ENCODE measurements at places on chromosomes 13 and 19.

- no peak for DNase-seq
Observed at GRCh38 chr13:26762745-26763345, 2.3 kb upstream of the GPR12 start.

DNA sequence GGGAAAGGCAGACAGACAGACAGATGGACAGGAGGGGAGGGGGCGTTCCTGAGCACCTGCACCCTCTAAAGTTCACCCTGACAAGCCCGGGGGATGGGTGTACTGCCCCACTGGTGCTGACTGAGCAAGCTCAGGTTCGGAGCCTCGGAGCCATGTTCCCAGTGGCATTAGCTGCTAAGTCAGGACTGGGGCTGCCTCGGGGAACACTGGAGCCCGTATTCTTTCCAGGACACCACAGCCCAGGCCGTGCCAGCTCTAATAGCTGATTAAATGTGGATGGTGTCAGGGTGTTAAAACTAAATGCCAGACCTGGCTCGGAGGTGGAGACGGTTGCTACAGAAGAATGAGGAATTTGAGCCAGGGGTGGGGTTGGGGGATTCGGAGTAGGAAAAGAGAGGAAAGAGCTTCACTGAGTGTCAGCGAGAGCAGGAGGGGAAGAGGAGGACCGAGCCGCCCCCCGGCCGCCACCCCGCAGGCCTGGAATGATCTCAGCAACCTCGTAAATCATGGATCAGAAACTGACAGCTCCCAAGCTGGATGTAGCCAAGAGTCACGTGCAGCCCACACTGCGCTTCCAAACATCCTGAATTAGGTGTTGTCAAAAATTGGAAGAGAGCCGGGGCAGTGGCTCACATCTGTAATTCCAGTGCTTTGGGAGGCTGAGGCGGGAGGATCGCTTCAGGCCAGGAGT is 10.4 kb downstream of the MAP2K2 start:
- DNase-seq: no peak

- no peak for DNase-seq
Observed at GRCh38 chr13:108629181-108629752, at the start of gene MYO16. Gene MYO16 (plus strand): TSS chr13:108629611. CDS start chr13:108629845, 234 bp downstream.

DNA sequence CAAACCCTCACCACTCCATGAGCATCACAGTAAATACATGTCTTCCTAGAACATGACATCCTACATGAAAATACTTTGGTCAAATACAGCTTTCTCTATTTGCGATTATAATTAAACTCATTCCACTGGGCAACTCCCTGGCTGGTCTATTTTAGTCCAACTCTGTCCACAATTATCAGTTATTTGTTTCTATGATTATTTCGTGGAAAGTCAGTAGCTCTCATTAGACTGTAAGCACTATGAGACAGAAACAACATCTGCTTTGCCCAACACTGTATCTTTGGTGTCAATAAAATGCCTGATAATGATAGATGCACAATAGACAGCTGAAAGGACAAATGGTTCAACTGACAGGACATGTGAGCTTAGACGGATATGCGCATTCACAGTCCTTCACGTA is 292.0 kb downstream of the KLF12 start:
- DNase-seq: no peak

GRCh38 chr19:32653599-32653915 is 21.4 kb downstream of the ANKRD27 start:
- no peak for DNase-seq

DNA sequence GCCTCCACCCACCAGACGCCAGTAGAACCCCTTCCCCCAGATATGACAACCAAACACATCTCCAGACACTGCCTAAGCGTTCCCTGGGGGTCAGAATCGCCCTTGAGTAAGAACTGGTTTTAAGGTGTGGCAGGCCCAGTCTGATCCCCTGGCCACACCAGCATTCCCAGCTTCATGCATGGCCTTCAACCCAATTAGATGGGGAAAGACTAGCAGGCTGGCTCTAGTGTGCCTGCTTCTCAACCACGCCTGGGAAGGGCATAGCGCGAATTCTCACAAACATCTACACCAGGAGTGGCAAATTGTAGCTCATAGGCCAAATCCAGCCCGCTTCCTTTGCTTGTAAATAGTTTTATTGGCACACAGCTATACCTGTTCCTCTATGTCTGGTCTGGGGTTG is 13.6 kb downstream of the HAUS8 start:
- DNase-seq: no peak

GRCh38 chr13:107937848-107938247 is 277.5 kb downstream of the LIG4 start:
- no peak for DNase-seq

DNA sequence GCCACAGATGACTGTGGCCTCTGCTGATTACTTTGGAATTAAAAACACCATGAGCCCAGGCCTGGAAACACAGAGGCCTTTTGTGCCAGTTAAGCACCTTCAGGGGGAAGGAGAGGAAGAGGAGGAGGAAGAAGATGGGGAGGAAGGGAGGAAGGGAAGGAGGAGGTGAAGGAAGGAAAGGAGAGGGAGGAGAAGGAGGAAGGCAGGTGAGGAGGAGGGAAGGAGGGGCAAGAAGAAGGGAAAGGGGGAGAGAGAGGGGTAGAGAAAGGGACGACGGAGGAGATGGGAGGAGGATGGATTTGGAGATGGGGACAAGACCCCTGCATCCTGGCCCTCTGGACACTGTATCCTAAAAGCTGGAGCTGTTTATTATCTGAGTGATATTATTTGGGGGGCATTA is 231.0 kb downstream of the UQCRFS1 start:
- no peak for DNase-seq

GRCh38 chr19:44924243-44924725 is 9.9 kb downstream of the APOC1 start:
- DNase-seq: no peak

DNA sequence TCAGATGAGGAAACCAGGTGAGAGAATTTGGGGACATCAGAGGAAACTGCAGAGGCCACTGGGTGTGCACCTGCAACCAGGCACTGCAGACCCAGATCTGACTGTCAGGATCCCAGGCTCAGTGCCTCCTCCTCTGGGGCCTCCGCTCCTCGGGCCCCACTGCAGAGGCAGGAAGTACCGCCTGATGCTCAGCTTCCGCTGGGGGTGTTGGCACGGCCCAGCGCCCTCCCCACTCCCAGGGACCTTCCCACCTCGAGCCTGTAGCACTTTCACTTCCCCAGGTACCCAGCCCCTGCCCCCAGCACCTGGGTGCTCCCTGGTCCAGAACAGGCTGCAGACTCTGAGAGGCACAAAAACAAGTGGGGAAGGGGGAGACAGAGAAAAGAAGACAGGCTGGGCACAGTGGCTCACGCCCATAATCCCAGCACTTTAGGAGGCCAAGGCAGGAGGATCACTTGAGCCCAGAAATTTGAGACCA is 1.4 kb upstream of the CD37 start:
- no peak for DNase-seq

DNA sequence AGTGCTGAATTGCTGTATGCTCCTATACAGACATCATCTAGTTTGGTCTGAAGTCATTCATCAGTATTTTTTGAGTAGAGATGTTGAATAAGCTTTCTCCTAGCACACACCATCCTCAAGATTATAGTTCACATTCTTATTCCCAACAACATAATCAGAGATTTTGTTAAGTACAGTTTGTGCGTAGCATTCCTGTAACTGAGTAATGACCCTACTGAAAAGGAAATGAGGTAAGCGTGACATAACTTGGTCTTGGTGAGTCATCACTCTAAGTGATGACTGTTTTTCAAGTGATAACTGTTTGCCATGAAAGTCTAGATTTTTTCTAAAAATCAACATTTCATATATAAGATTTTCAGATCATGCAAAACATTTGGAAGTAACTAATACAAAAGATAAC is 18.5 kb upstream of the FAM216B start:
- no peak for DNase-seq

DNA sequence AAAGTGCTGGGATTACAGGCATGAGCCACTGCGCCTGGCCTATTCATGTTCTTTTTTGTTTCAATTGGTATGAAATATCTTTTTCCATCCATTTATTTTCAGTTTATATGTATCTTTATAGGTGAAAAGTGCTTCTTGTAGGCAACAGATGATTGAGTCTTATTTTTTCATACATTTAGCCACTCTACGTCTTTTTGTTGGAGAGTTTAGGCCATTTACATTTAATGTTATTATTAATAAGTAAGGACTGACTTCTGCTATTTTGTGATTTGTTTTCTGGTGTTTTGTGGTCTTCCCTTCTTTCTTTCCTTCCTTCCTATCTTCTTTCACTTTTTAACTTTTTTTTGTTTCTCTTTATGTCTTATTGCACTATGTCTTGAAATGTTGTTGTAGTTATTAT is 16.7 kb upstream of the KBTBD7 start:
- no peak for DNase-seq

DNA sequence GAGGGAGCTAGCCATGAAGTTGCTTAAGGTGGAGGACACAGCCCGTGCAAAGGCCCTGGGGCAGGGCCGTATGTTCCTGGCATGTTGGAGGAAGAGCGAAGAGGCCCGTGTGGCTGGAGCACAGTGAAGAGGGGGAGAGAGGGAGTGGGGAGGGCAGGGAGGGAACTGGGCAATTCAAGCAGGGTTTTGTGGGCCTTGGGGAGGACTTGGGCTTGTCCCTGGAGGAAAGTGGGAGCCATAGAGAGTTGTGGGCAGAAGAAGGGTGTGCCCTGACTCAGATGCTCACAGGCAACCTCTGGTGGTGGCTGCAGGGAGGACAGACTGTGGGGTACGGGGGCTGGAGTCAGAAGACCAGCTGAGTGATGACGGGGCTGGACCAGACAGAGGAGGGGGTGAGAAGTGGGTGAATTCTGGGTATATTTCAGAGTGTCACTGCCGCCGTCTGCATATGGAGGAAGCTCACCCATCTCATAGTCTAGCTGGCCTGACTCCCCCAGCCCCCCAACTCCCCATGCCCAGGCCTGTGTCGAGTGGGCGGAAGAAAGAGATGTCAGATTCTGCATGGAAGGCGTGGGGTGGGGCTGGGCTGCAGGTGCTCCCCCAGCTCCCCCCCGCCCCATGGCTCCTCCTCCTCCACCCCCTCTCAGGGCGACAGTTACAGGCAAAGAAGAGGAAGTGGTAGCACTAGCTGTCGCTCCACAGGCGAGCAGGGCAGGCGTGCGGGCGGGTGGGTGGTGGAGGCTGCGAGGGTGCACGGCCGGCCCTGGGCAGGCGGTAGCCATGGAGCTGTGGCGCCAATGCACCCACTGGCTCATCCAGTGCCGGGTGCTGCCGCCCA is at the start of gene VAV1:
TSS of gene VAV1 (plus strand) at position 681 of the 838 bp plus-strand sequence. CDS start at position 781, 100 bp downstream.
- DNase-seq: peak; percentile 79

DNA sequence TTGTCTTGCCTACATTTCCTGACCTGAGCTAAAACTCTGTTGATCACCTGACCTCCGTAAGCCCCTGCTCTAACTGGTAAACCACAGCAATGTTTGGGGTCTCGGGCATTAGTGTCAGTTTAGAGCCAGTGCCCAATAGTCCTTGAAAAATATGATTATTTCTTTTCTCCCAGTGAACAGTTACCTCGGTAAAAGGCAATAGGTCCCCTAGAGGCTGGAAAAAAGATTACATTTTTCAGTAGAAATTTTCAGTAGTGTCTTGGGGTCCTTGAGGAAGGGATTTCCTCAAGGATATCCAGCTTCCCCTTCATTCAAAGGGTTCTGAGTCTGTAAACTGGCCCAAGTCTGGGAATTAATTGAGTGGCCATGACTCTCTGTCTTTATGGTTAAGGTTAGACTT is 177.5 kb downstream of the SLC7A1 start:
- no peak for DNase-seq

DNA sequence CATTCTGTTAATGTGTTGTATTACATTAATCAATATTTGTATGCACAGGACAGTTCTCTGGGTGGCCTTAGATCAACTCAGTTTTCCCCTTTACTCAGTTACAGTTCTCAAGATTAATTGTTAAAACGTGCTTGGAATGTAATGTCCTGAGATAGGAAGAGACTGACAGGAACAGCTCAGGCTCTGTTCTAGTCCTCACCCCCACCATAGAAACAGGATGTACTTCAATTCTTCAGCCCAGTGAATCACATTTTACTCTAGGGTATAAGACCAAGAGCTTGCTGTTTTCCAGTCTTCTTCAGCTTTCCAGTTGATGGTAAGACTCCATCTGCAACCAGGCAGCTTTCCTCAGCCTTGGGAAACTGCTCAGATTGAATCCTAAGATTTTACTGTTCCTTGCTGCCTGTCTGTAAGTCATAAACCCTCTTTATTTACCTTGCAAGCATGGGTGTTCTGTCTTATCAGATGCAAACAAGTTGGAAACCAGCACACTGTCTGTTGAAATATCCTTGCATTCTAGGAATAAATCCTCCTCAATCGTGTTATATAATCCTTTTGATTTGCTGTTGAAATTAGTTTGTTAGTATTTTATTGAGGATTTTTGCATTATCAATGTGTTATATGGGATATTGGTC is 836.9 kb upstream of the PCDH9 start:
- DNase-seq: no peak

DNA sequence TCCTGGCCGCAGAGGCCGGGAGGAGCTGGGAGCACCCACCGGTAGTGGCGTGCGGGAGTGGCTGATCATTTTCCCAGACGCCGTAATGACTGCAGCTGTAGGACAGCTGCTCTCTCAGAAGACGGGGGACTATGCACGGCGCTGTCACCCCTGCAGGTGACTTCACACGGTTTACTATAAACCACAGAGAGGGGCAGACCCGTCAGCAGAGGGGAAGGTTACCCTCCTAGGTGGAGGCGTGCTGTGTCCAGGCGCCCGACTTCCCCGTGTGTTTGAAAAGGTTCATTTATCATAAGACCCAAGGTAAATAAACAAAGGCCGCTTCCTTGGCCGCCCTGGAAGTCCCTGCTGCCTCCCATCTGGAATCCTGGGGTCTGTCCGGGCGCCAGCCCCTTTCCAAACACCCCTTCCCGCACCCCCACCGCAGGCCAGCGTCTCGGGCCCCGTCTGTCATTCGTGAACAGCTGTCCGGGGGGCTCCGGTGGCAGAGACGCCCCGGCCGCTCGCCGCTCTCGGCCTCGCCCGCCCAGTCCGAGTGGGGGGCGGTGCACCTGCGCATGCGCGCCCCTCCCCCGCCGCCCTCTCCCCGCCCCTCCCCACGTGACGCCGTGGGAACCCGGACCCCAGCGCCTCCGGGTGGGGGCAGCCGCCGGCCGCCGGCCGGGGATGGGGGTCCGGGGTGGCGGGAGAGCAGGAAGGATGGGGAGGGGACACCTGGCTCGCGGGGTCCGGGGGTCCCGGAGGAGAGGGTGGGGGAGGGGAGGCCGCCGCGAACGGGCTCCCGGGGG is 915 bp downstream of the SHC2 start:
- no peak for DNase-seq

- no peak for DNase-seq
Observed at GRCh38 chr13:71217827-71218226, 649.2 kb downstream of the DACH1 start.

GRCh38 chr13:44402899-44403445 is 29.3 kb downstream of the SERP2 start:
- no peak for DNase-seq

- no peak for DNase-seq
Observed at GRCh38 chr19:7494416-7495098, 5.7 kb upstream of the PEX11G start.

DNA sequence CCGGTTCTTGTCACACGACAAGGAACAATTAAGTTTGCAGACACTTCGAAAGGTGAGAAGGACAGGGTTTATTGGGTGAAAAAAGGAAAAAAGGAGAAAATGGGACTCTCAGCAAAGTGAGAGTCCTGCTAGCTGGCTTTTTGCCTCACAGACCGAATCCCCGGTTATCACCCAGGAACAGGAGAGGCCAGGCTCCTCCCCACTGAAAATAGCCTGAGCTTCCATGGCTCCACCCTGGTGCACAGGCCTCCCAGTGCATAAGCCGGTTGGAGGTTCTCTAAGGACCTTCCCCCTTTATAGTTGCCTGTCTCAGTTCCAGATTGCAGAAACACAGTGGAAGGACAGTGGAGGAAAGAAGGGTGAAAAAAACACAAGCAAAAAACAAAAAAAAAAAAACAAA is 571.7 kb downstream of the KCTD12 start:
- DNase-seq: no peak

- no peak for DNase-seq
Observed at GRCh38 chr13:91904005-91904404, 505.6 kb downstream of the GPC5 start.

All from stimulated activated CD8-positive, alpha-beta memory T cell treated with anti-CD3 and anti-CD28 coated beads, Interleukin-7, amount 100 ng/mL, for 48 hours (primary cell).